Activated CD4-positive, alpha-beta T cell treated with anti-CD3 and anti-CD28 coated beads, Interleukin-2, amount 50 U/mL, for 48 hours (primary cell): ENCODE measurements at places on chromosomes 6 and 20.
A peak's percentile ranks its signal among the peaks of the same experiment; 100 is the strongest.

DNA sequence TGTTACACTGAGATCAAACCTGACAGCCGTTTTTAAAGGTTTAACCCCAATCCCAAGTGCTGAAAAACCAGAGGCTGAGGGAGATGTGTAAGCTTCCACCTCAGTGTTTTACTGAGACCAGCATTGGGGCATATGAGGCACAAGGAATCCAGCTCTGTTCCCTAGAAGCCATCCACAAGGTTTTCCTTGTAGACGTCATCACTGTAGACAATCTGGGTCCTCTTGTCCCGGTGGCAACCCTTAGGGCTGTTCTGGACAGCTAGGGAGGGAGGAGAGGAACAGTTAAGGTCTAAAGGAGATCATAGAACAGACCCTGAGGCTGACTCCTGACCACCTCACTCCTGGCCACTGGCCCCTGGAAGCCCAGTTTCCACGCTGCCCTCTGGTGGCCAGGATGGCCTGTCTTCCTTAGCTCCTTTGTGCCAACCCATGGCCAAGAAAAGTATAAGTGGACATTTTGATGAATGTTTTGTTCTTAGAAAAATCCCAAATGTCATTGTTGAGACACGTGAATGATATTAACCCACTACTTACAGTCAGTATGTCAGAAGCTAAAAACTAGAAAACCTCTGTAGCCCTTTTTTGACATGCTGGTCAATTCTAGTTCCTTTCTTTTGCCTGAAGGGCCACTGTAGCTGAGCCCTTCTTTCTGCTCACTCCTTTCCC, 6.4 kb downstream of the CFB start:
- DNase-seq: peak; percentile 53

DNA sequence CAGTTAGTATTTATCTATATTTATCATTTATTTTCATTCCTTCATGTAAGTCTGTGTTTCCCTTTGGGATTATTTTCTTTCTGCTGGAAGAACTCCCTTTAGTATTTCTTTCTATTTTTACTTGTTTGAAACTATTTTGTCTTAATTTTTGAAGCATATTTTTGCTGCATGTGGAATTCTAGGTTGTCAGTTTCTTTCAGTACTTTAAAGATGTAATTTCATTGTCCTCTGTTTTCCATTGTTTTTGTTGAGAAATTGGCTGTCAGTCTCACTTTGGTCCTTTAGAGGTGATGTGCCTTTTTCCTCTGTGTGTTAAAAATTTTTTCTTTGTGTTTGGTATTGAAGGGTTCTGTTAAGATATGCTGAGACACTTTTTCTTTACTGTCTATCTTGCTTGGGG, 17.1 kb downstream of the RNF182 start:
- no peak for DNase-seq

- no peak for DNase-seq
Observed at GRCh38 chr6:157571269-157571668, 190.3 kb downstream of the ZDHHC14 start.

- DNase-seq: no peak
Observed at GRCh38 chr20:35515949-35516645, 13.4 kb downstream of the C20orf173 start.

GRCh38 chr20:61343934-61344333, 91.9 kb downstream of the CDH4 start:
- DNase-seq: no peak
